ENCODE measurements at places on chromosomes 11 and 22. TPM values are rescaled to one million over a fixed set of nuclear protein-coding genes. Genes with fewer than 3 reads are reported as not detected.

OR10G4 gene
- total RNA-seq: not detected

SYT8 gene
- not detected for total RNA-seq

UBQLN3 gene
- total RNA-seq: not detected

SLC3A2 gene
- total RNA-seq: 208 TPM

C11orf52 gene
- 0.31 TPM for total RNA-seq

CCDC87 gene
- total RNA-seq: 0.28 TPM

GRCh38 chr22:44410451-44410991 is 87.5 kb downstream of the RTL6 start:
- DNase-seq: no peak

DNA sequence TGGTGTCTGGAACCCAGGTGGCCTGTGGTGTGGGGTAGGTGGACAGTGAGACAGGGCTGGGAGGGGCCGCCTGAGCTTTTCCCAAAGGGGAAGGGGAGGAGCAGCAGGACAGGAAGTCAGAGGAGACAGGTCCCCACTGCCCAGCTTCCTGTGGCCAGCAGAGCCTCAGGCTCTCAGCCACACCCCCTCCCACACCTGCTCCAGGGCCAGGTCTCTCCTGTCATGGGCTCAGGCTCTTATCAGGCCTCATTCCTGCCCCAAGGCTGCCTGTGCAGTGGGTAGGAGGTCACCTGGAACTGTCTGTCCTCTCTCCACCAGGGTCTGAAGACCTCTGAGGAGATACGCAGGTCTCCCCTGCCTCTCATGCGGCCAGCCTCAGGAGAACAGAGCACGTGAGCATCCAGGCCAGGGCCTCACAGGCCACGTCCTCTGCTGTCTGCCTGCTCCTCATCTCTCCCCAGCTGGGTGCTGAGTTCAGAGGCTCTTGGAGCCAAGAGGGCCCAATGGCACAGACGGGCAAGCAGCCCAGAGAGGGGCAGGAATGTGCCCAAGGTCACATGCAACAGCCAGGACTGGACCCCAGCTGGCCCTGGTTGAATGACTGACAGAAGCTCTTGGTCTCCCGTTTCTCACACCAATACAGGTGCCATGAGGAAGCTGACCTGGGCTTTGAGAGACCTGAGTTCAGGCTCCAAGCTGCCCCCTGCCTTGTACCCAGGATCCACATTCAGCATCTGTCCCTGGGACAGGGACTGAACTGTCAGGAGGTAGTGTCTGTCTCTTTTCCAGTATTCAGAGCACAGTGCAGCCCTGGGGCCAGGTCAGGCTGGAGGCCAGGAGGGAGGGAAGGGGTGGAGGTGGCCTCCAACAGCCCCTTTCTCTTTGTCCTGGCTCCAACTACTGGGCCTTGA is 16.7 kb downstream of the STARD10 start:
- DNase-seq: no peak

- DNase-seq: no peak
These were observed 86.9 kb downstream of the FAM83F start for GRCh38 chr22:40081662-40082061.

DNA sequence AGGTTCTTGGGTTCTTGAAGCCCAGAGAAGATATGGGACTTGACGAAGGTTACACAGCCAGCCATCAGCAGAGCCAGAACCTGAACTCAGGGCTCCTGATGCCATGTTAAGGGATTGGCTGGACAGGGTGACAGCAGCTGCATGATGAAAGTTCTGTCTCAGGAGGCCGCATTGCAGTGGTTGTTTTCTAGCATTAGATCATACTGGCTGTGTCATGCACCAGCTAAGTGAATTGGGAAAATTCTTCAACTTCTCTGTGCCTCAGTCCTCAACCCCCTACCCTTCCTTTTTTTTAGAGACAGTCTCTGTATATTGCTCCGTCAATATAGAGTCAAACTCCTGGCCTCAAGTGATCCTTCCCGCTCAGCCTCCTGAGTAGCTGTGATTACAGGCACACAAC is 5.4 kb upstream of the LTBP3 start:
- DNase-seq: no peak

GRCh38 chr11:35275786-35276170 is 136.8 kb downstream of the CD44 start:
- no peak for DNase-seq

- no peak for DNase-seq
These were observed 7.7 kb downstream of the BIK start for GRCh38 chr22:43118024-43118849.

- DNase-seq: peak; percentile 19
These were observed 306.1 kb upstream of the DDI1 start for GRCh38 chr11:103730131-103730940.

- no peak for DNase-seq
These were observed 147.6 kb downstream of the FBXO7 start for GRCh38 chr22:32622004-32622743.

DNA sequence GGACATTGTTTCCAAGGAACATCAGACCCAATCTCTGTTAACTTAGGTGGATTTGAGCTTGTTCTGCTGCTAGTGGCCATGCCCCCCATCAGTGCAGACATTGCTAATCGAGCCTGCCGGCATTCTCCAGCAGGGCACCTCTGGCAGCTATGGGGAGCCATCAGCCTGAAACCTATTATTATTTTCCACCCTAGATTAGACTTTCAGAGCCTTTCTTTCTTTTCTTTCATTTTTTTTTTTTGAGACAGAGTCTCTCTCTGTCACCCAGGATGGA is 4.9 kb downstream of the CACNA1I start:
- no peak for DNase-seq

GRCh38 chr11:23540101-23540561 is 679.9 kb upstream of the CCDC179 start:
- peak; percentile 61 for DNase-seq

DNA sequence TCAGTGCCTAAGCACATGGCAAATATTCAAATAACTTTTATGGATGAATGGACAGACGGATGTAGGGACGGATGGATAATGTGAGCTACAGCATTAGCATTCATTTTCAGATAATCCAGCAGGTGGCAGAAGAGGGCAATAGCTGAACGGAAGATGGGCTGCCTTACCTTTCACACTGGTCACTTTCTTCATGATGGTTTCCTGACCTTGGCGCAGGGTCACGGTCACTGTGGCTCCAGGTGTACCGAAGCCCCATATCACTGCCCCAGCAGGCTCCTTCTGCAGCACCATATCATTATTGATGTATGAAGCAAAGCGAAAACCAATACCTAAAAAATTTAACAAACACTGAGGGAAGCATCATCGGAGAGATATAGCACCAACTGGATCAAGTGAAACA is 4.3 kb downstream of the SIAE start:
- peak; percentile 64 for DNase-seq

- no peak for DNase-seq
These were observed 1.6 kb downstream of the PRDM11 start for GRCh38 chr11:45147891-45148675.

DNA sequence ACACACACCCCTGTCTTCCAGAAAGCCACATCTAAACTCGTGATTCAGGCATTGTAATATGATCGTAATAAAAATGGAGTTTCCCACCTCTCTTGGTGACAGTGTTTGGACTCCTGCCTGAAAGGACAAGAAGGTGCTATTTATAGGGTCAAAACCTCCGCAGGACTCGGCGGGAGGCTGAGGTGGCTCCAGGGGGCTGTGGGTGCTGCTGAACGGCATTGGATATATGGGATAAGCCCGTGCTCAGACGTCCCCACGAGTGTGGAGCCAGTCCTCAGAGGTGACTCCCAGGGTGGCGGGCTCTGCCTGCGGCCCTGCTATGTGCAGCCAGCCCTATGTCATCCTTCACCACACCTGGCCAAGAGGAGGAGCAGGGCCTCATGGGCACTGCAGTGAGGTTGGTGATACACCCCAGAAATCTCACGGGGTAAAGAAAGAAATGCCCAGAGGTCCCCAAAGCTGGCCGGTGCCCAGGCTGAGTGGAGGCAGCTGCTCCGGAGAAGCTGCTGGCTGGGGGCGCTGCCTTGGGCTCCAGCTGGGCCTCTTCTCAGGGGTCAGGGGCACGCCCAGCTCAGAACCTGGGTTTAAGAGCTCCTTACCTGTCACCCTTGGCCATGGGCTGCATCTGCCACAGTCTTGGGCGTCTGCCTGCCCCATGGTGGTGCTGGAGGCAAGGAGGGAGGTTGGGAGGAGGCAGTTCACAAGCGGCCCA is 5.1 kb upstream of the OSBPL5 start:
- DNase-seq: no peak

Data from endothelial cell of umbilical vein (primary cell).